ENCODE measurements at places on chromosomes 1 and 21. TPM values are rescaled to one million over a fixed set of nuclear protein-coding genes. Genes with fewer than 3 reads are reported as not detected.

GRCh38 chr1:77742011-77742555 lies 17.6 kb downstream of the USP33 start:
- H3K36me3 ChIP-seq: peaks cover 3% of the 10 kb centered on the region
- DNase-seq: no peak
- H3K27ac ChIP-seq: no peak overlapping the region

GRCh38 chr1:234724516-234725176 lies 114.7 kb upstream of the IRF2BP2 start:
- H3K27me3 ChIP-seq: no peaks in the 10 kb centered on the region
- H3K36me3 ChIP-seq: no peaks in the 10 kb centered on the region
- H3K4me1 ChIP-seq: peaks cover 73% of the 10 kb centered on the region
- H3K27ac ChIP-seq: peak overlapping the region; percentile 95
- H3K4me3 ChIP-seq: peak overlapping the region; percentile 51

GRCh38 chr1:156052862-156053767 lies 483 bp downstream of the UBQLN4 start:
- H3K36me3 ChIP-seq: no peaks in the 10 kb centered on the region
- no peak for DNase-seq
- H3K4me3 ChIP-seq: peak overlapping the region; percentile 95

DNA sequence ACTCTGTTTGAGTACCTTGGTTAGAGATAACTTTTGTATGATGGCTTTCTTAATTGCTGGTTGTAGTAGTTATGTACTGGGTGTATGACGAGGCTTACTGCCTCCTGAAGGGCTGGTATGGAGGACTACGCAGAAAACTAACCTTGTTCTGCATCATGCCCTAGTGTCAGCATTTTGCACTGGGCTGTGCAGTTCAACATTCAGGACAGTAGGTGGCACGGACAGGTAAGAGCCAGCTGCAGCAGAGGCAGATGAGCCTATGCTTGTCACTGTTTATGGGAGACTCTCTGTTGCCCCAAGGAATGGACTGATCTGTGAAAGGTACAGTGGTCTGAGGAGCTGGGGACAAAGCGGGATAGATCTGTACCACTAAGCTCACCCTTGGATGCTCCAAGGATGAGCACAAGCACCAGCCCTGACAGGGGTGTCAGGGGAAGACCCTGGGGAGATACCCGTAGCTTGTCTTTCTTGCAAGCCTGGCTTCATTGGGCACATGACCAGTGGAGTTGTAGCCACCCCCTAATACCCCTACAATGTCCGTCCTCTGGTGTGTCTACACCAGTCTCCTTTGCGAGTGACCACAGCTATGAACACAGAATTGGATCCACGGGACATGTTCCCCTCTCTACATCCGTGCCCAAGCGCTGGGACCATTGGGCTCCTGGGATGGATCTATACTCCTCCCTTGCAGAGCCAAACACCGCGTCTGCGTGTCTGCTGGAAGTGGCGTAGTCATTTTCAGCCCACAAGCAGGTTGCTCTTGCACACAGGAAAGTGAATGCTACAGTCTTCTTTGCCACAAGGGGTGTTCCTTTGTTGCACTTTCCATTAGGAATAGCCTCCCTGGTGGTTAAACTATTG lies 51.1 kb upstream of the CFHR3 start:
- H3K4me1 ChIP-seq: no peaks in the 10 kb centered on the region
- peaks cover 26% of the 10 kb centered on the region for H3K36me3 ChIP-seq
- no peak overlapping the region for H3K27ac ChIP-seq
- no peak overlapping the region for H3K4me3 ChIP-seq

DNA sequence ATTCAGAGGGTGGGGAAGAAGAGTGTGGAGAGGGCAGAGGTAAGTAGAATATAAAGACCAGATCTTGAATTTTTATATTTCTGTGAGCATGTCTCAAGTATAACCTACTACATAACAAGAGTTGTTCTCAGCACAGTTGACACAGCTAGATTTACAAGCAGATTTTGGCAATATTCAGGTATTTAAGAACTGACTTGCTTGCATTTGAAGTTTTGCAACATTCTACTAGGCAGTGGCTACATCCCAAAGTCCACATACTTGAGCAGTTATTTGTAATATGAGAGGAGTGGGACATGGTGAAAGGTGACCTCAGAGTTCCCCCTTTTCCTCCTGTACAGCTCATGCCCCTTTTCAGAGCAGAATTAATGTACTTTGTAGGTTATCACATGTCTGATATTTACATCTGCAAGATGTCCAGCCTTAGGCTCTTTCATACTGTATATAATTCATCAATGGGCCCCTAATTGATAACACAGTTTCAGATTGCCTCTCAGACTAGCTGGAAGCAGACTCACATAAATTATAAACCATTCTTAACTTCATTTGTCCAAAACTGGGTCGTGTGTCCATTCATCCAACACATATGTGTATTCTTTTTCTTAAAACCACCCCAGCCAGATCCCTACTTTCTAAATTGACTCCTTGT lies 136.7 kb upstream of the RAVER2 start:
- no peak overlapping the region for H3K27ac ChIP-seq
- H3K27me3 ChIP-seq: no peaks in the 10 kb centered on the region
- DNase-seq: no peak
- no peak overlapping the region for H3K4me3 ChIP-seq

- no peaks in the 10 kb centered on the region for H3K27me3 ChIP-seq
- no peaks in the 10 kb centered on the region for H3K36me3 ChIP-seq
- no peak overlapping the region for H3K4me3 ChIP-seq
- H3K4me1 ChIP-seq: no peaks in the 10 kb centered on the region
- no peak overlapping the region for H3K27ac ChIP-seq
- DNase-seq: no peak
These were observed 30.0 kb downstream of the MIS18A start for GRCh38 chr21:32248571-32249461.

- no peak overlapping the region for H3K4me3 ChIP-seq
- peak; percentile 45 for DNase-seq
- H3K27me3 ChIP-seq: no peaks in the 10 kb centered on the region
These were observed 21.9 kb upstream of the PIK3CD start for GRCh38 chr1:9629445-9630201.

Gene OR2T29
- total RNA-seq: not detected

- no peaks in the 10 kb centered on the region for H3K36me3 ChIP-seq
- no peaks in the 10 kb centered on the region for H3K27me3 ChIP-seq
- H3K4me3 ChIP-seq: no peak overlapping the region
- H3K4me1 ChIP-seq: no peaks in the 10 kb centered on the region
These were observed 42.4 kb downstream of the ENAH start for GRCh38 chr1:225610539-225610938.

Gene ZBED6
- 7.2 TPM for total RNA-seq

DNA sequence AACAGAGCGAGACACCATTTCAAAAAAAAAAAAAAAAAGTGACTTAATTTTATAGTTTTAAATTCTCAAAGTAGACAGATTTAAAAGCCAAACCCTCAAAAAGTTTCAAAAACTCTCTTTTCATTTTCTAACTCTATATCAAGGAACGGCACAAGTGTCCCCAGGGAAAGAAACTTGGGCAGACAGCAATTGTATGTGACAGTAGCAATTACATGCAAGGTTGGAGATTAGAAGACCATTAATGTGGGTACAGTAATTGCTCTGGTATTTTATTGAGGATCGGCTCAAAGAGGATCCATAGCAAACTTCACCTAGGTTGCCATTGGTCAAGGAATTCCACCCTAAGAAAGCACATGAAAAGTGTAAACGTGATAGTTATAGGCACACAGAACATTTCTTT lies 46.2 kb downstream of the ACBD6 start:
- no peaks in the 10 kb centered on the region for H3K27me3 ChIP-seq
- H3K4me1 ChIP-seq: no peaks in the 10 kb centered on the region
- H3K4me3 ChIP-seq: no peak overlapping the region
- no peaks in the 10 kb centered on the region for H3K36me3 ChIP-seq
- no peak overlapping the region for H3K27ac ChIP-seq

Gene MDM4
- 27.5 TPM for total RNA-seq

Gene EXTL1
- not detected for total RNA-seq

GRCh38 chr1:27120854-27121253 lies 34.1 kb downstream of the SLC9A1 start:
- H3K36me3 ChIP-seq: no peaks in the 10 kb centered on the region
- no peaks in the 10 kb centered on the region for H3K27me3 ChIP-seq
- H3K4me1 ChIP-seq: peaks cover 89% of the 10 kb centered on the region
- DNase-seq: no peak
- no peak overlapping the region for H3K4me3 ChIP-seq

- peak overlapping the region; percentile 67 for H3K27ac ChIP-seq
- H3K36me3 ChIP-seq: no peaks in the 10 kb centered on the region
- peaks cover 21% of the 10 kb centered on the region for H3K4me1 ChIP-seq
- DNase-seq: no peak
- H3K4me3 ChIP-seq: peak overlapping the region; percentile 25
These were observed 87.2 kb upstream of the IVNS1ABP start for GRCh38 chr1:185404291-185404690.

Measured in esophagus squamous epithelium (tissue), 5 donors.